Glomerular endothelial cell (primary cell): ENCODE measurements at places on chromosomes 12 and 14. TPM values are rescaled to one million over a fixed set of nuclear protein-coding genes. Genes with fewer than 3 reads are reported as not detected.
A peak's percentile ranks its signal among the peaks of the same experiment; 100 is the strongest.

GRCh38 chr12:54304187-54304810 lies 3.5 kb upstream of the NFE2 start:
- no peak for DNase-seq

DNA sequence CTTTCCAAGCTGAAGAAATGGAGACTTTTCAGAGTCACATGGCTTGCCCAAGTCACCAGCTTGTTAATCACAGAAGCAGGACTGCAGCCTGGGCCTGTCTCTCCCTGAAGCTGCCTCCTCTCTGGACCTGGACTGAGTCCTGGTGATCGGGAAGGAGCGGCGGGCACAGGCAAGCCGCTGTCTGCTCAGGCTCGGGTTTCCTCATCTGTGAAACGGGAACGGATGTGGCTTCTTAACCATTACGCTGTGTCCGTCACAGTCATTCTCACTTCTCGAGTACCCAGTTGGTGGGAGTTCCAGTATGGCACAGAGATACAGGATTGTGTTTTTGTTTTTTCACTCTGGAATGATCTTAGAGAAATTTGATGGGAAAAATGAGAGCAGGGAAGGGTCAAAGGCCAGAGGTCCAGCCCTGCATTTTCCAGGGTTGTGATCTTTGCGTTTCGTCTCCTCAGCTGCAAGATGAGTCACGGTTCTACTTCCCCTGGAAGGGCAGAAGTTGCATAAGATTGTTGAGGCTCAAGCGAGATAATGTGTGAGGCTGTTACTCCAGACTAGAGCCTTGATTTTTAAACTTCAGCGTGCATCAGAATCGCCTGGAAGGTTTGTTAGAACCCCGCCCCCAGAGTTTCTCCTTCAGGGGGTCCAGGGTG lies 7.6 kb upstream of the LRTM2 start:
- DNase-seq: no peak

DNA sequence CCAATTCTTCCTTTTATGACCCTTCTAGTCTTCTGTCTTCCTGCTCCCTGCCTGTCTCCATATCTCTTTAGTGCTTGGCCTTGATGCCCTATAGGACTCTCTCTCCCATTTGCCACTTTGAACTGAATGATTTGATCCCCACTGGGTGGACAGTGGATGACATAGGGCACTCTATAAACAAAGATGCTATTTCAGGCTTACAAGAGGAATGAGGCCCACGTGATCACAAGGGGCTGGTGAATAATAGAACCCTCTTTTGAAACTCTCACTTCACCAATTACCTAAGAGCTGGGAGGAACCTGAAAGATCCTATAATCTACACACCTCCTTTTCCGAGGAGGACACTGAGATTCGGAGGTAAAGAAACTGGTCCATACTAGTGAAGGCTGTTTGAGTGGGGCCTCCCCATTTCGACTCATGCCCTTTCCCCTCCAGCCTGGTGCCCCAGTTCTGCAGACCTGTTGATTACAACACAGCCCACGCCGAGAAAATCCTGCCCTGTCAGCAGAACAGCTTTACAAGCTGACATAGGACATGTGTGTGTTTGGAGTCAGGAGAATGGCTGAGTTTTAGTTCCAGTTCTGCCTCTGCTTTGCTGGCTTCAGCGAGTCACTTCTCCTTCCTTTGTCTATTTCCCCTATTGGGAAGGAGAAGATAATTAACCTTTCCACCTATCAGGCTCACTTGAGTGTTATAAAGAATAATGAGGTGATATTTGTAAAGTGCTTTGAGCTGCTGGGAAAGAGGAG lies 400.3 kb downstream of the ZFP36L1 start:
- DNase-seq: no peak

Gene C3AR1
- 0.44 TPM in 1 of 2 replicates, not detected in the other for total RNA-seq

Gene LYZ
- total RNA-seq: not detected in 2 replicates

DNA sequence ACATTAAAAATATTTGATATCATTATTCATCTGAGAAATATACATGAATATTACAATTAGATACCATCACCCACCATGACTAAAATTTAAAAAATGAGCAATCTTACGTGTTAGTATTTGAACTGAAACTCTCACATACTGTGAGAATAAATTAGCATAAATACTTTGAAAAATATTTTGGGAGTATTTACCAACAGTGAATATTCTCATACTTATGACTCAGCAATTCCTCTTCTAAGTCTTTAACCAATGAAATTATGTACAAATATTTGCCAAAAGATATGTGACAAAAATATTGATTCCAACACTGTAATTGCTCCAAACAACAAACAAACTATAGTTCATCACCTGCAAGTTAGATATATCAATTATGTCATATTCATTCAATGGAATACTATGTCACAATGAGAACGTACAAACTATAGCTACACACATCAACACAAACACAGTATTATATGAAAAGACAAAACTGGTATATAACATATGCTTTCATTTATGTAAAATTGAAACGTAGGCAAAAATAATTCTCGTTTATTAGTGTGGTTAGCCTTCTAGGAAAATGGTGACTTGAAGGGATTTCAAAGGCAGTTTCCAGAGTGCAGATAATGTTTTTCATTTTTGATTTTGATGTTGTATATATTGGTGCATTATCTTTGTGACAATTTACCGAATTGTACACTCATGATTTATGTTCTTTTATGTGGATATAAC lies 742.2 kb downstream of the SLC16A7 start:
- DNase-seq: no peak

- DNase-seq: no peak
Measured at GRCh38 chr12:46702581-46703344, 123.0 kb downstream of the SLC38A4 start.

Gene CD163
- total RNA-seq: not detected in 2 replicates

Gene NKX2-8
- not detected in 2 replicates for total RNA-seq

DNA sequence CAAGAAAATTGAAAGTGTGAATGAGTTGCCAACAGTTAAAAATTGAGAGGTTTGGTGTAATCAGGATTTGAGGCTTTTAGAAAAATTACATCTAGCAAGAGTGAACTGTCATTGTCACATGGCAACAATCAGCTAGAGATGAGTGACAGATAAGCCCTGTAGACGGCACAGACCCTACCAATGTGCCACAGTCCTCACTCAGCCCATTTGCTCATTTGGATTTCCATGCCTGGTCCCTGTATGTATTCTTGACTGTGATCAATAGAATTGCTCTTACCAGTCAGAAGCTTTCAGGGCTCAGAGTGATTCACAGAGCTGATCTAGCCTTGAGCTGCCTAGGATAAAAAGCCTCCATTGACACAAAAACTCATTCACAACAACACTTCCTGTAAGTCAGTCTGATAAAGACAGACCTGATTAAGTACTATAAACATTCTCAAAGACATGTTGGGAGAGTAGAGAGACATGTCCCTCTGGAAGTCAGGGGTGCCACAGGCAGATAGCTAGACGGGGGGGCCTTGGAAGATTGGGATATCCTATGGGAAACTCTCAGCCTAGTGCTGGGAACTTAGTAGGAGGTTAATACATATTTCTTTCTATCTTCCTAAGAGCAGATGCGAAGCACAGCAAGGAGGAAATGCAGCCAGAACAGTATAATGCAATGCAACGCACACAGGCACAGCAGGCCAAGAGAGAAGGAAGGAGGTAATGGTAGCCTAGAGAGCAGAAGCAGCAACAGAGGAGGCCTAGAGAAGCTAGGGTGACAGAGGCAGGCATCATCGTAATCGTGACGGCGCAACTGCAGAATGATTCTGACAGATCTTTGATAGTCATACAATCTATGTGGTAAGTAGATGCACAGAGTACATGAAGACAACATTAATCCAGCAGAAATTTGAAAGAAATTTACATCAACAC lies 2.0 kb upstream of the PELI2 start:
- no peak for DNase-seq

GRCh38 chr12:96907671-96908422 lies 790 bp downstream of the NEDD1 start:
- DNase-seq: no peak

DNA sequence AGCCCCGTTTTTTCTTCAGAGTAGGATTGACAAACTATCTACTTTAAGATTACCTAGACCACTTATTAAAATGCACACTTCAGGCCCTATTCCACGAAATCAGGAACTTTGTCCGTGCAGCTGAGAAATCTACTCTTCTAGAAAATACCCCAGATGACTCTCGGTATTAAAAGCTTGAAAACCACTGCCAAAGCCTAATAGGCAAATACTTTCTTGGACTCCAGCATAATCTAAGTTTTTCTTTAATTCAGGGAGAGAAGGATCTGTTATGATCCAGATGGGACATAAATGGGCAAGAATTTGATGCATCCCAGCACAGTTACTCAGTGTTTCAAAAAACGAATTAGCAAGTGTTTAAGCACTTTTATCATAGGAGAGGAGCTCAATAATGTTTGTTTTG lies 94.5 kb downstream of the TMX1 start:
- DNase-seq: no peak

Gene NPAS3
- 0.34 and 0.93 TPM in 2 replicates for total RNA-seq

DNA sequence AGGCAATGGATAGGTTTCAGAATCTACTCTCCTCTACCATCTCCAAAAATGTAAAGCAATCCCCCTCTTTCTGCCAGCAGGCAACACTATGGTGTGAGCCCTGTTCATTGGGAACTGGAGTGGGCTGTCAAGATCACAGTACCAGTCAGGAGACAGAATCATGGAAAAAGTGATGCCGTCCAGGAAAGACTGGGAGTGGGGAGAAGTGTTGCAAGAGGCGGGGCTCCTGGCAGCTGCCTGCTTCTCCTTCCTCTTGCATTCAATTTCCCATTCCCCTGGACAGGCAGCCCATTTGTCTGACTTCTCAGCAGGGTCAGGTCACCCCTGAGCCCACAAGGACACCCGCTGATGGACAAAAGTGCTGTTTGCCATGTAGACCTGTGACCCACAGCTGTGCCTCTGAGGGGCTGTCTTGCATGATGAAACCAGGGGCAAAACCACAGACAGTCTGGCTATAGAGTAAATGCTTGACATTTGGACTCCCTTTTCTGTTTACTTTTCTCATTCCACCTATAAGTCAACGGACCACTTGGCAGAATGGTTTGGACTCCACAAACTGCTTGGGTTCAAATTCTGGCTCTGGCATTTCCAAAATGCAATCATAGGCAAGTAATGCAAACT lies 30.1 kb upstream of the RPH3A start:
- no peak for DNase-seq

Gene SLC24A4
- total RNA-seq: 0.15 and 0.18 TPM in 2 replicates

Gene AKAP5
- total RNA-seq: 0.48 and 0.76 TPM in 2 replicates

Gene DNAJC22
- 0.48 and 1.2 TPM in 2 replicates for total RNA-seq

Gene CHGA
- total RNA-seq: 0.29 and 5.3 TPM in 2 replicates

DNA sequence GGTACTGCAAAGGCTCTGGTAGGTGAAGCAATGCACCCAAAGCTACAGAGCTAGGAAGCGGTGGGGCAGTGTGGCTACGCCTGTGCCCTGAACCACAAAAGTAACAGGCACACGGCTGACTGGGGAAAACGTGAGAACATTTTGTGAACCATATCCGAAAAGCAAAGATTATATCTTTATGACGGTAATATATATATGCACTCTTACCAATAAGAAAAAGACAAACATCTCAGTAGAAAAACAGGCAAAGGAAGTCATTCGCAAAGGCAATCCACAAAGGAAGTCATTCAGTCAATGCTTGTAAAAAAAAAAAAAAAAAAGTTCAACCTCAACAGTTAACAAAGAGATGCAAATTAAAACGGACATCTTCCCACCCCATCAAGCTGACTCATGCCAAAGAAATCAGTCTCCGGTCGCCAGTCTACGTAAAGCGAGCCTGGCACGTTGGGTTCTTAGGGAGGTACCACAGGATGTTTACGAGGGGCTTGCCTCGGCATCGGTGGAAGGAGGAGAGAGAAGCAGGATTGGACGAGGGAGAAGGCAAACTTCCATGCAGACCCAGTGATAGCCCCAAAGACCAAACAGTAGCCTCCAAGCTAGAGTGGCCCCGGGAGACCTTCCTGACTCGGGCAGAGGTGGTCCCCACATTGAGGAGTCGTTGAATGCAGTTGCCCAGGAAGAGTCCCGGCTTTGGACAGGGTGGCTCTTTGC lies 39.4 kb upstream of the PPP2R5C start:
- peak; percentile 69 for DNase-seq

DNA sequence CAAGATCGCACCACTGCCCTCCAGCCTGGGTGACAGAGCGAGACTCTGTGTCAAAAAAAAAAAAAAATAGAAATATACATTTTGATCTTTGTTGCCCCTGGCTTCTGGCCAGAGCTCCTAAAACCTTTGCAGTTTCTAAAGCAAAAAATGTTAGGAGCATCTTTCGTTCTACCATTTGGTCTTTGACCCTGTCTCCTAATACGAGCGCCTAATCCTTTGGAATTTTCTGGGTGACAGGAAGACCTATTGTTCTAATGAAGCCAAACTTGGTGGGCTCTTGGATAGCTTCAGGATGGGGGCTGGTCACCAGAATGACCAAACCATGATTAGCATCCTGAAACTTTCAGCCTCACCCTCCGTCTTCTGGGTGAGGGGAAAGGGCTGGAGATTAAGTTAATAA lies 32.3 kb upstream of the CLIP1 start:
- DNase-seq: no peak

DNA sequence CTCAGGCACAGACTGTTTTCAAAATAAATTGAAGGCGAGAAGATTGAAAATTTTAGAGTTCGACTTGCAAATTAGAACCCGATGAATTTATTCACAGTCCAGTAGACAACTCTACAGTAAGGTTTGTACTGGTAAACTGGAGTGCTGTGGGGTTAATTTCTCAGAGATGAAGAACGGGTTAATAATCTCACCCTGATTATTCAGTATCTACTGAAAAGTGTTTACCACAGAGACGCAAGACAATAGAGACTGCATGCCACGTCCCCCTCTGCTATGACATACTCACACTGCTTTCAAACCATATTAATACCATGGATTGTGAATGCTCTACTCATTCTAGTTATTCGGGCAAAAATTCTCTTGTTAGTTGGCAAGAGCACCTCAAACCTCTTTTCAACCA lies 36.1 kb downstream of the CFL2 start:
- no peak for DNase-seq
